ENCODE measurements at places on chromosomes 3 and 15.

DNA sequence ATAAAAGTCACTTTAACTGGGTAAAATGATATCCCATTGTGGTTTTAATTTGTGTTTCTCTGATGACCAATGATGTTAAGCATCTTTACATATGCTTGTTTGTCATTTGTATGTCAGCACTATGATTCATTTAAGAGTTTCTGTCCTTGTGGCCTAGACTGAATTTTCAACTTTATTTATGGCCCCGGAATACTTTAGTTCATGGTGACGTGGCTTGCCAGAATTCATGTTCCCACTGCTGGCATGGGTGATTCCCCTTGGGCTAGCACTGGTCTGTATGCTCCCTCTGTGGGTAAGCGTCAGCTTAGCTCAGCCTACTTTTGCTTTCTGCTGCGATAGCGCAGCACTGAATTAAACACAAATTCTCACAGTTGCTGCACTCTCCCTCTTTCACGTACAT is 436.3 kb upstream of the SGO1 start:
- DNase-seq: no peak

GRCh38 chr3:58204720-58205119 is 6.1 kb downstream of the DNASE1L3 start:
- no peak for DNase-seq

DNA sequence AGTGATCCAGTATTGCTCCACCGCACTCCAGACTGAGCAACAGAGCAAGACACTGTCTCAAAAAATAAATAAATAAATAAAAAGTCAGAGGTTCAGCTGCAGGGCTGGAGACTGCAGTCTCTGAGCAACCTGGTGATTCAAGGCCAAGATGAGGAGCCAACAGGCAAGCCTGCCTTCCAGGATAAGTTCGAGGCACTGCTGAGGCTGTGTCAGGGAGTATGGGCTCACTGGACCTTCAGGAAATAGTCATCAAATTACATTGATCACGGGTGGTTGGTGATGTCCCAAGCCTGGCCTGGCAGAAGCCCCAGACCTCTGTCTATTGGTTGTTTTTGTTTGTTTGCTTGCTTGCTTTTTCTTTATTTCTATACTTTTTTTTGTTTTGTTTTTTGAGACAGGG is 41.5 kb downstream of the IDH2 start:
- DNase-seq: no peak

GRCh38 chr15:36130641-36131310 is 448.6 kb upstream of the CDIN1 start:
- no peak for DNase-seq

DNA sequence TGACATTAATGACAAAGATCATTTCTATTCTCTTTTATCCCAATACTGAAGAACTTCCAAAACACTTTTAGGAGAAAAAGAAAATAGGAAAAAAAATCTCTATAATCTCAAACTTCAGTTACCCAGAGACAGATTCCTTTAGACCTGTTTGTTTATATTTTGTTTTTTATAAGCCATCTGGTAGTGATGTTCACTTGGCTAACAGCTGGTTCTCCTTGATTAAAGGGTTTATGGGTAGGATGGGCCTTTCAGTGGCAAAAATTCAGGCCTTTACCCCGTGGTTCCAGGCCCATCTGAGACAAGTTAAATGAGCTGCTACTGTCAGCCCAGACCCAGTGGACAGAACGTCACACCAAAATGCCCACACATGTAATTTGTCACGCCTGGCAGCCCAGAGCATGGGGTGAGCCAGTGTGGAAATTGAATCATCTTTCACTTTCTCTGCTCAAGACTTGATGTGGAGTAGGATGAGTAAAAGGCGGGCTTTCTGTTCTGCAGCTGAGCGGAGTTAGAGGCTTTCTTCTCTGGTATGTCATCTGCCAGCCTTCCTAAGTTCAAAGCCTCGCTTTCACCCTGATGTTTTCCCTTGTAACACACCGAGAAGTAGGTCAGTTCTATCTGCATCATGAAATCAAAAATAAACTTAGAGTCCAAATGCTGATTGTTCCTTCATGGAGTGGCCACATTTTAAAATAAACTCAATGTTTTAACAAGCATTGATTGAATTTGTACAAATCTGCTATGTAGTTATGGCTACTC is 62.5 kb upstream of the SKOR1 start:
- no peak for DNase-seq

GRCh38 chr3:176651622-176652021 is 545.7 kb downstream of the TBL1XR1 start:
- DNase-seq: no peak
